ENCODE measurements at places on chromosomes 11 and 22.
A peak's percentile ranks its signal among the peaks of the same experiment; 100 is the strongest.

DNA sequence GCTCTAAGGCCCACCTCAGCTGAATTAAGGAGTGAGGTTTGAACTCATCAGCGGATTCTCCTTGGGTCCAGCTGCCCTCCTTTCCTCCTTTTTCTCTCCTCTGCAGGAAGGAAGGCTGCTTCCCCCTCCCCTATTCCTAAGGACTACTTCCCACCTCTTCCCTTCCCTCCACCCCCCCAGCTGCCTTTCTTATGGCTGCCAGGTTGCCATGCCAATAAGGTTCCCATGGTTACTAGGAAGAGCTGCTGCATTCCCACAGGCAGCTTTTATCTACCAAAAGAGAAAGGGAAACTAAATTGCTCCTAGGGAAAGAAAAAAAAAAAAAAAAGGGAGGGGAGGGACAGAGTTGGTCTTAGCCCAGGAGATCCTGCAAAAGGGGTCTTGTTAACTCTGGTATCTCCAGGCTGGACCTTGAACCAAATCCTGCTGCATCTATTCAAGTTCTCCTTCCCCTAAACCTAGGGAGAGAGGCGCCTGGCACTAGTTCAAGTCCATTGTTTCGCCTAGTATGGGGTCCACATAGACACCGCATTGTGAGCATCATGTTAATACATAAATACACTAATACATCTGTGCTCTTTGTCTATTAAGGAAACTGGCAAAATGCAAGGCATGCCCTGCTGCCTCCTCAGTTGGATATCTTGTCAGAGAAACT is 21.2 kb upstream of the FEZ1 start:
- DNase-seq = peak; percentile 90

- DNase-seq = no peak
These were observed 297.0 kb downstream of the CTTN start for GRCh38 chr11:70695086-70695960.

GRCh38 chr11:61908730-61909316 is 8.5 kb downstream of the RAB3IL1 start:
- DNase-seq = peak; percentile 47

DNA sequence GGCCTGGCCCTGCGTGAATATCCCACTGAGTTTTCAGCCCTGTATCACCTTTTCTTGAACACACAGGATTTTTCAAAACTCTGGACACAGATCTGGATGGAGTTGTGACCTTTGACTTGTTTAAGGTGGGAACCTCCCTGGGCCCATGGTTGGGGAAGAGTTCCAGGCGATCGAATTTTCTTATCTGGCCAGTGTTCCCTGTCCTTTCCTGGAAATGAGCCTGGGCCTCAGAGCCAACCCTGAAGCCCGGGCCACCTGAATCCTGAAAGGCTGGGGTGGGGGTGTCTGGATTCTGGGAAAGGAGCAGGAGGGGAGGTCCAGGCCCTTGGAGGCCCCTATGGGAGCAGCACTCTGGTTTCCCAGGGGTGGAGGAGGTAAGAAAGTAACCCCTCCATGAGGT is 29.0 kb downstream of the CAPN1 start:
- DNase-seq = no peak

GRCh38 chr22:38110008-38110862 is at the start of gene BAIAP2L2:
Gene BAIAP2L2, minus strand, starts transcription at chr22:38110684. Its CDS starts 159 bp downstream, at chr22:38110525.
- no peak for DNase-seq

- DNase-seq = peak; percentile 7
These were observed 714.7 kb upstream of the TENM4 start for GRCh38 chr11:80155412-80156017.
